ENCODE measurements at places on chromosomes 3 and 15.

GRCh38 chr3:177426878-177427495 is 229.7 kb upstream of the TBL1XR1 start:
- DNase-seq, result no peak

DNA sequence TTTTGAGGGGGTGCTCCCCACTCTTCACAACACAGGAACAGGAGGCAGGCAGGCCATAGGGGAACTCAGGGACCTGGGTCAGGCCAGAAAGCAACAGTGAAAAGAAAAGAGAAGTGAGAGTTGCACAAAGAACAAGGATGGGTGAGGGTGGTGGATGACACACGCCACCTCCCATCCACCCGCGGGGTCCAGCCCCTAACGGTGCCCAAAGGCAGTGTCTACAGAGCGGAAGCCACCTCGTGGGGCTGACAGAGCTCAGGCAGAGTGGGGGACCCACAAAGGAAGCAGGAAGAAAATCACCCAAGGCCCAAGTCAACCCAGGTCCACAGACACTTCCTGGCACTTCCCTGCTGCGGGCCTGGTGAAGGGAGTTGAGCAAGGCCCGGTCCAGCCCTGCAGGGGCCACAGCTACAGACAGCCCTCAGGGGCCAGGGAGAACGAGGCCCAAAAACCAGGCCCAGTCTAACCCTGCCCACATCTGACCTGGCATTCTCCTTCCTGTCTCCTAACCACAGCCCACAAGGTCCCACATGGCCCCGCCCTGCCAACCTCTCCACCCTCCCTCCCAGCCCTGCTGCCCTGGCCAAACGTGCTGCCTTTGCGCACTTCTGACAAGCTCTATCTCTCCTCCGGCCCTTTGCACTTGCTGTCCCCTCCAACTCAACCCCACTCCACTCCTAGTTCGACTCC is 5.9 kb downstream of the NUP210 start:
- DNase-seq, result no peak

GRCh38 chr15:61130950-61131942 is 97.9 kb downstream of the RORA start:
- DNase-seq, result no peak

DNA sequence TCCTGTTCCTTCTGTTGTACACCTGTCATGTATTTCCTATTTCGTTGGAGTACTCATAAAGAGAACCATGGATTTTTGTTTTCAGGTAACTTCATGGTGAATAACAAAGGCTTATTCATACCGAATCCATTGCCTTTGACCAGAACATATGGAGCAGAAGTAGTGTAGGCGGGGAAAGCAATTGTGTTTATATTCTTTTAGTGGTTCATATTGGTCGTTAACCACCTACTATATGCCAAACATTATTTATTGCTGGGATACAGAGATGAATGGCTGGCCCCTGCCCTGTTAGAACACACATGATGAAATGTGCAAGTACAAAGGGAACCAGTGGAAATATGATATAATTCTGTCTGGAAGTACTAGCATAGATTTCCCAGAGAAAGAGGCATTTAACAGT is 9.8 kb downstream of the RPUSD2 start:
- no peak for DNase-seq

DNA sequence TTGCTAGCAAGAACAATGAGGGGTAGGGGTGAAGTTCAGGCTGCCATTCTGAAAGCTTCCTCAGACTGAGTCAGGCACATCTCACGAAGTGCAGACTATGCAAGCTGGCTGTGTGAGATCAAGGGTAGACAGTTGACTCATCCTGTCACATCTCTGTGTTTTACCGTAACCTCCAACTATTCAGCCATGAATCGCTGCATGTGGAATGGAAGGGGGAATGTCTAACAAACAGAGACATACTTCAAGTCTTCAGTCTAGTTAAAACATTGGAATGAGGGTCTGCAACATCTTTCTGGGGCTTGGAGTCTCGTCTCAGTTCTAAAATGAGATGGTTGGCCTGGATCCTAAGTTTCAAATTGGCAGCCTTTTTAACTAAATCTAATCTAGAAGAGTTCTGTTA is 25.9 kb downstream of the AGTR1 start:
- no peak for DNase-seq

- DNase-seq, result no peak
These were observed 190.9 kb upstream of the MME start for GRCh38 chr3:154889227-154889634.

DNA sequence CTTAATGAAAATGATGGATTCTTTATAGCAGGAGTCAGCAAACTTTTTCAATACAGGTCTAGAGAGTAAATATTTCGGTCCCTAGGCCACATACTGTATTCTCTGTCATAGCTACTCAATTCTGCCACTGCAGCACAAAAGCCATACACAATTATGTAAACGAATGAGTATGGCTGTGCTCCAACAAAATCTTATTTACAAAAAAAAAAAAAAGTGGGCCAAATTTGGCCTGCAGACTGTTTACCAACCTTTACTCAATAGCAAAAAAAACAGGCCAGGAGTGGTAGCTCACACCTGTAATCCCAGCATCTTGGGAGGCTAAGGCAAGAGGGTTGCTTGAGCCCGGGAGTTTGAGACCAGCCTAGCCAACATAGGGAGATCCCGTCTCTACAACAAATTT is 41.1 kb downstream of the TTBK2 start:
- no peak for DNase-seq

GRCh38 chr3:59575113-59576001 is 525.5 kb upstream of the CFAP20DC start:
- peak; percentile 19 for DNase-seq

DNA sequence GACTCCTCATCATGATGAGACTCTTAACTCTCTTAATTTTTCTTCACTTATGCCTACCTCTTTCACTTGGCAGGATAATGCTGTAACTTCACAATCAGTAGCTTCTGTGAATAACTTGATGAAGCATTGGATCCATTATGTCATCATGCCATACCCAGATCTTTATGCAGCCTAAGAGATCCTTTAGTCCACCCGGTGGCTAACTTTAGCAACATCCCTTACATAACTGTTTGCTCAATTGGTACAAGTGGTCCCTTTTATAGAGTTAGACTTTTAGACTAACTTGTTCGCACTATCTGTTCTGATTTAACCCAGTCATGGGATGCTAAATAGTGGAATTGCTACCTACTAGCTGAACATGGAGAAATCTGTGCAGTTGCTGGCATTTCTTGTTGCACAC is 184.5 kb downstream of the USP13 start:
- DNase-seq, result no peak

DNA sequence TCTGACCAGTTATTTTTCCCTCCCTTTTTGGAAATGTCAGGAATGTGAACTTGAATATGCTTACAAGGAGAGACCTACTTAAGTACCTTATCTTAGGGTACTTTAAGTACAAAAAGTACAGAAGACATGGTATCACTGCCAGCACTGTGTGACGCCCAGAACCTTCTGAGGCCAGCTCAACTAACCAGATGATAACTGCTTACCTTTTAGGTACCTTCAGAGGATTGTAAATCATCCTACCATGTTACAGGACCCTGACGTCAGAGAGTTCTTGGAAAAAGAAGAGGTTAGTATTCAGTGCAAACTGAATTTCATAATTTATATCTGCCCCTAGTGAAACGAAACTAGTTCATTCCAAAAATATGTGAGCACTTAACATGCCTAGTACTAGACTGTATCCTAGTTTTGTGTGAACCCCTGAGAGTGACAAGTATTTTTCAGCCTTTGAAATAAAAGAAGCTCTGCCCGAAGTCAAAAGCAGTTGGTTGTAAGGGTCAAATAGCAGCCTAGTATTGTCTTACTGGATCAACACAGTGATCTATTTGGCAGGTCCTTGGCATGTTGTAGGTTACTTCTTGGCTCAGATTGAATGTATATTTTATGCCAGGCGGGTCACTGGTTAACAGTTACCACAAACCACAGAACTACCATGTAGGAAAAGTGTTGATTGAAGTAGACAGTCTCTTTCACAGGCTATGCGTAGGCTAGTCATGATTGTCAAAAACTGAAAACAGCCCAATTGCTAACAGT is 23.8 kb upstream of the SNX22 start:
- no peak for DNase-seq

DNA sequence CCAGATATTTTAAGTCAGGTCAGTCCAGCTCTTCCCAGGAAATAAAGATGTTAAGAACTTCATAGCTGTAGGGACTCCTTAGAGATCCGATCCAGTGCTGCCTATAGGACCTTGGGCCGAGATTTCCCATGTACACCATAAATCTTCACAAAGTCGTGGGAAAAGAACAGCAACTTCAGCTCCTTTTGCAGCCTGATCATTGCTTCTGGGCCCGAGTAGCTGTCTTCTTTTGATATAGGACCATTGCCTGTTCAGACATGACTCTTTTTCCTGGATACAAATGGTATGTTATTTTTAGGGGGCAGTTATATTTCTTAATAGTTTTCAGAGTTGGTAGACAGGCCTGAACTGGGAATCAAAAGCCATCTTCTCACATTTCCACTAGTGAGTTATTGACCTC is 20.5 kb downstream of the IL1RAP start:
- DNase-seq, result no peak

- DNase-seq, result peak; percentile 35
These were observed 130.1 kb upstream of the PRICKLE2 start for GRCh38 chr3:64355401-64355807.

DNA sequence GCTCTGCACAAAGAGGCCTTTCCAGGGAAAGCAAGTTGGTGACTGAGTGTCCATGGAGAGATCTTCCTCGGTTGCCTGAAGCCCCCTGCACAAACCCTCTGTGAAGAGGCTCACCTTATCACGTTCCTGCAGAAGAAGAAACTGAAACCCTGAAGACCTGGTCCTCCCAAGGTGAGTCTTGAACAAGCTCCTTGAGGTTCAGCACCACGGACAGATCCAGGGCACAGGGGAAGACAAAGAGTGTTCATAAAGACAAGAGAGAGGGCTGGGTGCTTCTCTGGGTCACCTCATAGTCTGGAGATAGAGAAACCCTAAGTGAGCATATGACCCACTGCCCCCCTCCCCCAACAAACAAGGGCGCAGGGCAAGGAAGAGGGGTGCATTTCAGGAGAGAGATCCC is 21.7 kb upstream of the TBC1D21 start:
- DNase-seq, result peak; percentile 8

GRCh38 chr15:37094333-37094914 is 5.9 kb downstream of the MEIS2 start:
- no peak for DNase-seq

GRCh38 chr15:63971427-63971805 is 74.9 kb downstream of the DAPK2 start:
- DNase-seq, result no peak

DNA sequence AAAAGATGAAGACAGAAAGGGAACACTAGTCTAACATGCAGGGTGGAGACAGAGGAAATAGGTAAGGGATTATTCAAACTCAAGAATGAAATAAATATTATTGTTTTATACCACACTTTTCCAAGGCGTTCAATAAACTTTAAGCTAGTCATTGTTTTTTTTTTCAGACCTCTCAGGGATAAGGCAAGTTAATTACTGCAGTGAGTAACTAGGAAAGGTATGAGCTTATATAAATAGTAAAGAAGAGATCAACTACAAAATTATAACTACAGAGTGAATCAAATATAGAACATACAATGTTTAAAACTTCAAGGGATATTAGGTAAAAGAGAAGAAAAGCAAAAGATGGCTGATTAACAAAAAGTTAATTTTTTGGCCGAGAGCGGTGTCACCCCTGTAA is 31.5 kb upstream of the XXYLT1 start:
- no peak for DNase-seq

DNA sequence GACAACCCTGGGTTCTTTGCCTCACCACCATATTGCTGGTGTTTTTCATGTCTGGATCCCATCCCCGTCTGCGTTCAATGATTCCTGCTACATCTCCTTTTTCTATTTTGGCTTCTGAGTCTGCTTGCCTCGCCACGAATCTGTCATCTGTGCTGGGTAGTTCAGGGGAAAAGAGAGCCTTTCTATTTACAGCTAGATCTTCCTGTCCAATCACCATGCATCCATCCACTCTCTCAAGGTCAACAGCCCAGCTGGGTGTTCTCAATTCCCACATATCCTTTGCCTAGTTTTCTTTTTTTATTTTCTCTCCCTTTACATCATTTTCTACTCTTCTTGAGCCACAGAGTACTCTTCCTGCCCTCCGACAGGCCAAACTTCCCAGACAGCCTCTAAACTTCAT is 104.8 kb upstream of the RAD18 start:
- DNase-seq, result no peak

GRCh38 chr3:173938616-173939015 is 541.1 kb downstream of the NLGN1 start:
- DNase-seq, result no peak

GRCh38 chr3:162041622-162042021 is 545.0 kb downstream of the OTOL1 start:
- no peak for DNase-seq

- DNase-seq, result no peak
These were observed 28.9 kb upstream of the LSAMP start for GRCh38 chr3:116474032-116474780.

DNA sequence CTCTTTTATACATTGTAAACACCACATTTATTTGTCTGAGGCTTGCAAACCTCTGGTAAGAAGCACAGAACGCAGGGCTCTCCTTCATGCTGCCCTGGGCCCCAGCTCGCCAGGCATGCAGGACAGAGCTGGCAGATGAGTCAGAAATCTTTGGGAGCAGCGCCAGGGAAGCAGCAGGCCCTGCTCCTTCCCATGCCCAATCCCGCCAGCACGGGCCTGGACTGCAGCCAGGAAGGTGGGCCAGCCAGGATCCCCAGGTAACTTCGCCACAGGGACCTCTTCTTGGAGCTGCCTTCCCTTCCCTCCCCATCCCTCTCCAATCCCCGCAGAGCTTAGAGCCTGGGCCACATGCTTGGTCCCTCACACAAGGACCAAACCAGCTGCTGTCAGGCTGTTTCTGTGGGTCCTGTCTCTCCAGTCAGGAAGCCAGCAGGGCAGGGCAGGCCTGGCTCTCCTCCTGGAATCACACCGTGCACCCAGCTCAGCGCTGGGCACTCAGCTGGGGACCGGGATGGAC is 8.8 kb downstream of the STOML1 start:
- DNase-seq, result no peak

GRCh38 chr3:76624164-76624563 is 415.7 kb upstream of the ROBO2 start:
- DNase-seq, result no peak

- DNase-seq, result no peak
These were observed 23.3 kb upstream of the KNG1 start for GRCh38 chr3:186693843-186694242.

DNA sequence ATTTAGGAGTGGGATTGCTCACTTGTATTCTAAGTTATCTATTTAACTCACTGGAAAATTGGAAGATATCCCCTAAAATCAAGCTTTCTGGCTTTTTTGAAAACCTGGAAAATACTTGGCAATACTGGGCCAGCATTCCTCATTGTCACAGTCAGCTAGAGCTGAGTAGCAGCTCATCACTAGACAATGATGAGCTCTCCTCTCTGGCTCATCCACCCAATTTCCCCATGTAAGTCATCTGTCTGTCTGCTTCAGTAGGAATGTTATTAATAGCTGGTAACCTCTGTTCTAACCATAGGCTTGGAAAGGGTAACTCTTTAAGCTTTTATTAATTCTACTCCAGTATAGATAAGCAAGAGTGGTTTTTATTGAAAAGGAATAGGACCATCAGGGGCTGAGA is 39.7 kb upstream of the PIK3R4 start:
- DNase-seq, result no peak

GRCh38 chr15:65062726-65063125 is 5.1 kb downstream of the RASL12 start:
- no peak for DNase-seq
